ENCODE measurements at places on chromosomes 7 and 10. TPM values are rescaled to one million over a fixed set of nuclear protein-coding genes. Genes with fewer than 3 reads are reported as not detected.

- no peaks in the 10 kb centered on the region for H3K27me3 ChIP-seq
- H3K36me3 ChIP-seq, result no peaks in the 10 kb centered on the region
Observed at GRCh38 chr7:26162431-26162830, 10.4 kb downstream of the NFE2L3 start.

GRCh38 chr10:132654708-132655661 is 117.4 kb downstream of the INPP5A start:
- no peak overlapping the region for H3K27ac ChIP-seq
- peaks cover 4% of the 10 kb centered on the region for H3K4me1 ChIP-seq
- no peak overlapping the region for H3K4me3 ChIP-seq
- peak; percentile 46 for DNase-seq

- no peak overlapping the region for H3K27ac ChIP-seq
- DNase-seq, result no peak
- no peaks in the 10 kb centered on the region for H3K4me1 ChIP-seq
- H3K36me3 ChIP-seq, result no peaks in the 10 kb centered on the region
- H3K27me3 ChIP-seq, result peaks cover 24% of the 10 kb centered on the region
Observed at GRCh38 chr7:117731455-117731854, 141.8 kb downstream of the CTTNBP2 start.

DNA sequence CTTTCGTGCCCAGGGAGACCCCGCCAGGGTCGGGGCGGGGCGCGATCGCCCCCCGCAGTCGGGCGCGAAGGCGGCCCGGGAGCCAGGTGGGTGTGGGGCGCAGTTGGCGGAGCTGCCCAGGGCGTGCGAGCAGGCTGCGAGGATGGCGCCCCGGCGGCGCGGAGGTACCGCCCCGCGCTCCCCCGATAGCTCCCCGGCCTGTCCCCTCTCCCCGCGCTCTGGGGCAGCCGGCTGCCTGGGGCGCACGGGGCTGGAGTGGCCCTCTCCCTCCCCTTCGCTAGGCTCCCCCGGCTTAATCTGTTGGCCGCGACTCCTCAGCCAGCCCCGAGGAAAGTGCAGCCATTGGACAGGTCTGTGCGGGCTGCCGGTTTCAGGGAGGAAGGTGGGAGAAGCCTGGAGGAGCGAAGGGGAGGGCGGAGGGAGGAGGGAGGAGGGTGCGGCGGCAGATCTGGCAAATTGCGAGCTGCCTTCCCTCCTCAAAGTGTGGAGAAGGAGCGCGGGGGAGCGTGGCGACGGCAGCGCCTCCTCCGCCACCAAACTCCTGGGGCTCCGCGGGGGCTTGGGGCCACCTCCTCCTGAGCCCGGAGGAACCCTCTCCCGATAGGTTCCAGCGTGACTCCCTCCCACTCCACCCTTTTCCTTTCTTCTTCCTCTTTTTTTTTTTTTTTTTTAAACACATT is 361 bp upstream of the PLXDC2 start:
- peaks cover 19% of the 10 kb centered on the region for H3K4me1 ChIP-seq
- no peaks in the 10 kb centered on the region for H3K36me3 ChIP-seq
- peaks cover 52% of the 10 kb centered on the region for H3K27me3 ChIP-seq
- H3K4me3 ChIP-seq, result peak overlapping the region; percentile 82
- H3K27ac ChIP-seq, result peak overlapping the region; percentile 88

STEAP1 gene
- 0.83 TPM for polyA plus RNA-seq

GRCh38 chr10:89615824-89616223 is 29.2 kb downstream of the PANK1 start:
- no peaks in the 10 kb centered on the region for H3K27me3 ChIP-seq
- no peaks in the 10 kb centered on the region for H3K4me1 ChIP-seq
- DNase-seq, result no peak
- H3K36me3 ChIP-seq, result peaks cover 17% of the 10 kb centered on the region

DNA sequence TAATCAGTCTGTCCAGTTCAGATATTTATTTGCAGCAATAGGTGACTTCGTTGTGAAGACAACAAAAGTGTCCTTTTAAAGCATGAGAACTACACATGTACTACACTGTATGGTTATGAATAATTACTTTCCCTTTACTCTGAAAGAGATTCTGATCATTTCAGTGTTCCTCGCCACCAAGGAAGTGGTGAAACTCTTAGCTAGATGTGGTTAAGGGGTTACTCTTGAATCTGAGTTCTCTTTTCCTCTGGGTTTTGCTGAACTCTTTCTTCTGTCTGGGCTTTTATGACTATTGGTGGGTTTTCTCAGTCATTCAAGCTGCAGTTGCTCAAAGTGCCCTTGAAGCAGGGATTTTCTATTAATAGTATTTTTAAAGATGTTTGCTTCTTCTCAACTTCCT is 127.9 kb upstream of the SEM1 start:
- H3K36me3 ChIP-seq, result no peaks in the 10 kb centered on the region
- no peaks in the 10 kb centered on the region for H3K27me3 ChIP-seq
- H3K27ac ChIP-seq, result no peak overlapping the region
- no peaks in the 10 kb centered on the region for H3K4me1 ChIP-seq

DNA sequence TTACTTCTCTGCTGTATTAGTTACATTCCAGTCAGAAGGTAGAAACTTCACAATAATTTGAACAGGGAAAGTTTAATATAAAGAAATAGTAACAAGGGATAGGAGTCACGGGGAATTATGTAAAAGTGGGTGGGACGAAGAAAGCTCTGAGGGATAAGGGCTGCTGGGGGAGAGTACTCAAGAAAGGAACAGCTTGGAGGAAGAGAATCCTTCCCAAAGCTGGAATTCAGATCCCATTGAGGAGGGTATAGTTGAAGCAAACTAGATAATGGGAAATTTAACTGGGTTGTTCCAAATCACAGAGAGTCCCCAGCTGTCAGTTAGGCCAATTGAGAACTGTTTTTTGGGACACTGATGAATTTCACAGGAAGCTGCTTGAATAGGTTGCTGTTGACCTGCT is 53.2 kb upstream of the MACC1 start:
- H3K27ac ChIP-seq, result no peak overlapping the region
- no peaks in the 10 kb centered on the region for H3K4me1 ChIP-seq
- DNase-seq, result no peak
- H3K27me3 ChIP-seq, result no peaks in the 10 kb centered on the region
- H3K4me3 ChIP-seq, result no peak overlapping the region
- no peaks in the 10 kb centered on the region for H3K36me3 ChIP-seq

PHTF2 gene
- 20.3 TPM for polyA plus RNA-seq

- H3K36me3 ChIP-seq, result no peaks in the 10 kb centered on the region
- DNase-seq, result no peak
- H3K4me3 ChIP-seq, result no peak overlapping the region
Observed at GRCh38 chr10:15595260-15595659, 124.5 kb downstream of the ITGA8 start.

- peak overlapping the region; percentile 96 for H3K27ac ChIP-seq
- H3K4me1 ChIP-seq, result peaks cover 39% of the 10 kb centered on the region
- no peaks in the 10 kb centered on the region for H3K27me3 ChIP-seq
Observed at GRCh38 chr7:139108266-139109187, 993 bp downstream of the ZC3HAV1 start.

- no peak overlapping the region for H3K4me3 ChIP-seq
- H3K36me3 ChIP-seq, result no peaks in the 10 kb centered on the region
- no peaks in the 10 kb centered on the region for H3K27me3 ChIP-seq
- H3K4me1 ChIP-seq, result no peaks in the 10 kb centered on the region
- H3K27ac ChIP-seq, result no peak overlapping the region
Observed at GRCh38 chr7:128427289-128427891, 17.6 kb upstream of the IMPDH1 start.

DNA sequence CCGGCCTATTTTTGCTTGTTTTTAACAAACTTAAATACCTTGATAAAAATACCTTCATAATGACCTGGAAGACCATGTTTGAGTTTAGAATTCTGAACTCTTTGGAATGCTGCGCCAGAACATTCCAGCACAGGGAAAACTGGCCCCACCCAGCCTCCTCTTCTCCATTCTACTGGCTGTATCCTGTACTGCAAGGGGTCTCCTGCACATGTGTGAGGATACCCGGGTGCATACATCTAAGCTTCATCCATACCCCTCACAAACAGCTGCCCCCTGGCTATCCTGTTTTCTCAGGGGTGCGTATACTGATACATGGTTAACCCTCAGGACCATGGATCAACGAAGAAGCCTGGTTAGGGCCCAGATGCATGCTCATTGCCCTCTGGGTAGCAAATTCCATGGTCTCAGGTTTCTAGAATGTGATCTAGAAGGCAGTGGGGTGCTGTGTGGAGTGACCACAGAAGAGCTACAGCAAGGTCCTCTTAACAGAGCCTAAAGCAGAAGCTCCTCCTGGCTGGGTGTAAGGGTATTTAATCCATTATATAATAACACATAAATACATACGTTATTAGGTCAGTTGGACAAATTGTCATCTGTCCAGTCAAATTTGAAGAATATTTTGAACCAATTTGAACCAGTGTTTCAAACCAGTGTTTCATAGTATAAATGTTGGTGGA is 26.1 kb downstream of the HACD1 start:
- H3K27ac ChIP-seq, result no peak overlapping the region
- no peaks in the 10 kb centered on the region for H3K36me3 ChIP-seq
- H3K4me1 ChIP-seq, result peaks cover 2% of the 10 kb centered on the region
- H3K27me3 ChIP-seq, result no peaks in the 10 kb centered on the region
- DNase-seq, result no peak

DNA sequence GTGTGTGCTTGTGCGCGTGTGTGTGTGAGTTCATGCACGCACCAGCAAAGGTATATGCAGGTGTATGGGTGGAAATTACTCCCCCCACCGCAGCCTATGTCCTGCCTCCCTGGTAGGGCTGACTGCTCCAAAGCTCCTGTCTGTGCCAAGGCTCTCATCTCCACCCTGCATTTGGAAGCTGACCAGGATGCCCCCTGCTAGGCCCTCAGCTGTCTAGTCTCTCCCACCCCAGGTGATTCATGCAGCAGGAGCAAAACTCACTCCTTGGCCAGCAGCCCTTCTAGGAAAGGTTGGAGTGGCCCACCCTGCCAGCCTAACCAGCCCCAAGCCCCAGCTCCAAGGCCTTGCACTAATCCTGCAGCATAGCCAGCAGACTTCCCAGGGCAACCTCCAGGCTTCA is 148.4 kb downstream of the GRID1 start:
- H3K36me3 ChIP-seq, result no peaks in the 10 kb centered on the region
- H3K27me3 ChIP-seq, result peaks cover 38% of the 10 kb centered on the region
- no peaks in the 10 kb centered on the region for H3K4me1 ChIP-seq
- H3K4me3 ChIP-seq, result no peak overlapping the region
- DNase-seq, result no peak

TMEM184A gene
- polyA plus RNA-seq, result not detected

- H3K27ac ChIP-seq, result peak overlapping the region; percentile 44
- H3K4me3 ChIP-seq, result no peak overlapping the region
- DNase-seq, result no peak
- H3K27me3 ChIP-seq, result no peaks in the 10 kb centered on the region
Observed at GRCh38 chr10:68261132-68261856, 29.4 kb upstream of the ATOH7 start.

LLCFC1 gene
- polyA plus RNA-seq, result not detected

HOGA1 gene
- not detected for polyA plus RNA-seq

DNA sequence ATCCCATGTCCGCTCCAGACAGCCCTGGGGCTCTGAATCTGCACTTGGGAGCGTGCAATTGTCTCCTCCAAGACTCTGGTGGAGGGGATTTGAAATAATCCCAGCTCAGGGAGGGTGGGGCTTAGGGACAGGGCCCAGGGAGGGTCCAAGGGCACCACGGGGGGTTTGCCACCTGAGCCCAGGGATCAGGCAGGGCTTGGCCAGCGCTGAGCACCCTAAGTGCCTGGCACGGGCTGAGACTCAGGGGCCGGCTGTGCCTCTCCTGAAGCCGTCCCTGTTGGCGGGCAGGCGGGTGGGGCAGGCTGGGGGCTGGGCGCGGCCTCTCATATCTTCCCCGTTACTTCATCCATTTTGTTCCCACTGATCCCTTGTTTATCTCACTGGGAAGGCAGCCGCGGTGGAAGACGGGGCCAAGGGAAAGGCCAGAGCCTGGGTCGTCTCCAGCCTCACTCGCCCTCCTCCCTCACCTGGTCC is 41.8 kb upstream of the ELN start:
- DNase-seq, result no peak
- no peak overlapping the region for H3K4me3 ChIP-seq
- no peaks in the 10 kb centered on the region for H3K27me3 ChIP-seq
- peaks cover 8% of the 10 kb centered on the region for H3K4me1 ChIP-seq
- no peak overlapping the region for H3K27ac ChIP-seq
- H3K36me3 ChIP-seq, result no peaks in the 10 kb centered on the region

- H3K4me1 ChIP-seq, result peaks cover 27% of the 10 kb centered on the region
- H3K27ac ChIP-seq, result no peak overlapping the region
- peaks cover 19% of the 10 kb centered on the region for H3K27me3 ChIP-seq
- peak; percentile 63 for DNase-seq
- no peaks in the 10 kb centered on the region for H3K36me3 ChIP-seq
- H3K4me3 ChIP-seq, result no peak overlapping the region
Observed at GRCh38 chr7:16929146-16929762, 47.5 kb upstream of the AGR3 start.

EPHA1 gene
- polyA plus RNA-seq, result not detected

GRCh38 chr7:108234971-108235450 is 104.8 kb upstream of the LAMB4 start:
- no peak overlapping the region for H3K4me3 ChIP-seq
- H3K27ac ChIP-seq, result no peak overlapping the region
- DNase-seq, result no peak
